Smooth muscle cell of trachea (primary cell): ENCODE measurements at places on chromosomes 1 and 21. TPM values are rescaled to one million over a fixed set of nuclear protein-coding genes. Genes with fewer than 3 reads are reported as not detected.

The PRELP gene
- 0.73 and 4.3 TPM in 2 replicates for total RNA-seq

The WDR47 gene
- total RNA-seq = 16.0 and 20.5 TPM in 2 replicates

The SYNC gene
- total RNA-seq = 67.1 and 136 TPM in 2 replicates

The INSRR gene
- under 0.01 TPM in 1 of 2 replicates, not detected in the other for total RNA-seq

The CR1L gene
- not detected in 2 replicates for total RNA-seq

The OR2L8 gene
- not detected in 2 replicates for total RNA-seq

The KRTAP19-4 gene
- not detected in 2 replicates for total RNA-seq

The SYT6 gene
- total RNA-seq = not detected in 2 replicates

The DCST1 gene
- not detected in 2 replicates for total RNA-seq

The SERPINC1 gene
- 0.17 TPM in 1 of 2 replicates, not detected in the other for total RNA-seq

The OR2AK2 gene
- not detected in 2 replicates for total RNA-seq

The POU3F1 gene
- under 0.01 and 0.17 TPM in 2 replicates for total RNA-seq

The SPRR2B gene
- not detected in 2 replicates for total RNA-seq

The GJB4 gene
- not detected in 2 replicates for total RNA-seq

The OR2L5 gene
- not detected in 2 replicates for total RNA-seq

The SELE gene
- 0.17 TPM in 1 of 2 replicates, not detected in the other for total RNA-seq

The PWP2 gene
- total RNA-seq = 6.5 and 14.5 TPM in 2 replicates

The NTMT2 gene
- total RNA-seq = not detected in 2 replicates

The ILDR2 gene
- total RNA-seq = under 0.01 and 0.17 TPM in 2 replicates

The KCND3 gene
- under 0.01 TPM in 2 replicates for total RNA-seq

The NEXN gene
- 13.1 and 18.8 TPM in 2 replicates for total RNA-seq

The BSND gene
- not detected in 2 replicates for total RNA-seq
